ENCODE measurements at places on chromosomes 5 and 9.
A peak's percentile ranks its signal among the peaks of the same experiment; 100 is the strongest.

DNA sequence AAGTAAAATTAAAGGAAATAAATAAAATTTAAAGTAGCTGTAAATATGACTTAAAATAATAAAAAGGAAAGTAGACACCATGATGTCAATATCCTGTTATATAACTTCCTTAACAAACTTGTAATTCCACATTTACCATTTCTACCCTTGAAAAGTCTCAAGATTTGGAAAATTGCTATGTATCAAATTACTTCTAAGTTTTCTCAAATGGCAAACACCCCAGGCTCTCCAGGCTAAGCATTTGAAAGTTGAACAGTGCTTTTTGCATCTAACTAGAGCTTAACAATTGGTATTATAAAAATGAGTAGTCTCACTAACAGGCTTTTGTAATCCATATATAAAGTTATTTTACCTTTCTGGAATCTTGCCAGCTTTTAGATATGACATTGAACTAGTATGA is 41.5 kb upstream of the MACIR start:
- DNase-seq = no peak

- peak; percentile 46 for DNase-seq
These were observed 7.6 kb downstream of the CRAT start for GRCh38 chr9:129102791-129103594.

GRCh38 chr9:32128546-32128945 is 255.9 kb upstream of the ACO1 start:
- no peak for DNase-seq

DNA sequence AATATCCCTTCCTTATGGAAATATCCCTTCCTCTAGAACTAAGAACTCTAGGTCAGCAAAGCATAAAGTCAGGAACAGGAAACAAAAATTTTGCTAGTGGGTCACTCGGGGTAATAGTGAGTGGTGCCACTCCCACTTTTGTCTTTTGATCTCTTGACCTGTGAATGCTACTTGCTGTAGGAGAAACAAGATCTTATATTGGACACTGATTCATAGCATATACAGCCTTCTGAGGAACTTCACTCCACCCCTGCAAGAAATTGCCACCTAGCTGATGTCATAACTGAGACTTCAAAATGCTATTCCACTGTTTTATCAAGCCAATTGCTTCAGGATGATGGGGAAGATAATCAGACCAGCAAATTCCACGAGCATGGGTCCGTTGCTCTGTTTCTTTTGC is 53.3 kb upstream of the PRSS3 start:
- no peak for DNase-seq

DNA sequence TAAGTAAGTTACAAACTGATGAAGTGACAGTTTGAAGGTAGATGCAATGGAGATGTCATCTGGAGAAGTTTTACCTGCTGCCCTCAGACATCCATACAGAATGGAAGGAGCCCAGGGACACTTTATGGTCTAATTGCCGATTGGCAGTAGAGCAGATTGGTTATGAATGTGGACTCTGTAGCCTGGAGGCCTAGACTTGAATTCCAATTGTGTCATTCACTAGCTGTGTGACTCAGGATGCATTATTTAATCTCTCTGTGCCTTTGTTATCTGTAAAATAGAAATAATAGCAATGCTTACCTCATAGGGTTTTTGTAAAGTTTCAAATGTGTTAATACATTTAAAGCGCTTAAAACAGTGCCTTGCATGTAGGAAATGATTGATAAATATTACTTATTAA is 5.2 kb upstream of the TCERG1 start:
- DNase-seq = no peak

DNA sequence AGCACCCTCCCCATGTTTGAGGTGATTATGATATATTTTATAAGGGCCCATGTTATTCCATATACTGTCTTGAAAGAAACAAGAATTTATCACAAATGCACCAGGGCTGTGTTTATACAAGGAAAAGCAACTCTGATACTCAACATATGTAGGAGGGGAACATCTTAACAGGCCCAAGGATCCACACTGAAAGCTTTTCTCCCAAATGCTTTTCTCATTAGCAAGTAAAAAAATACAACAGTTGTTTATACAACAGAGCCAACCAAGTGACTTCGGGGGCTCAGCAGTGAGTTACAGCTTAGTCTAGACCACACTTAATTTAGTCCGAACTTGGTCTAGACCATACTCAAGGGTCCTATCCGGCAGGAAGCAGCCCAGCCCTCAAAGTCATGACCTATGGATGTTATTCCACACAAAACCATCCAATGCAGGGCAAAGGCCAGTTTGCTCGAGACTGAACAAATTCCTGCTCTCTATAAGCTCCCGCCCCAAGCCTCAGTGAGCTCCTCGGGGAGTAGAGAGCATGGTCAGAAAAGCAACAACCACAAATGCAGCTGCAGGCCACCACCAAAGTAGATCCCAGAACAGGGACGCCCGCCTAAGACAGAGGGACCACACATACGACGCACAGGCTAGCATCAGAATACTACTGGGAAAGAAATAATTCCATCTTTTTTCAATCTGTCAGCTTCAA is 6.8 kb downstream of the GZMK start:
- DNase-seq = no peak

DNA sequence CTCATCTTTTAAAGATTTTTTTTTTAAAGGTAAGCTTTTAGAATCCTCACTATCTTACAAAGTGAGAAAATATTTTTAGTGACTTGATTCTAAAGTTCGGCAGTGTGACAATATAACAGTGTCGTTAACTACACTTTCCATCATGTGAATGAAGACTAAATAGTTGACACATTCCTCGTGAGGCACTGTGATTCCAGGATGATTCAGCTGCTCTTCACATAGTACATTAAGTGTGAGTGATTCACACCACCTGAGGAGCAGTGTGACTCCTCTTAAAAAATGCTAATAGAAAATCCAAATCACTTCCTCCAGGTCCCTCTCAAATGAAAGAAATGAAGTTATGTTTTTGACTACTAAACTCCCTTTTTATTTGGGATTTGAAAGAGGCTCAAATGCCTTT is 589.5 kb downstream of the GABRG2 start:
- peak; percentile 4 for DNase-seq

DNA sequence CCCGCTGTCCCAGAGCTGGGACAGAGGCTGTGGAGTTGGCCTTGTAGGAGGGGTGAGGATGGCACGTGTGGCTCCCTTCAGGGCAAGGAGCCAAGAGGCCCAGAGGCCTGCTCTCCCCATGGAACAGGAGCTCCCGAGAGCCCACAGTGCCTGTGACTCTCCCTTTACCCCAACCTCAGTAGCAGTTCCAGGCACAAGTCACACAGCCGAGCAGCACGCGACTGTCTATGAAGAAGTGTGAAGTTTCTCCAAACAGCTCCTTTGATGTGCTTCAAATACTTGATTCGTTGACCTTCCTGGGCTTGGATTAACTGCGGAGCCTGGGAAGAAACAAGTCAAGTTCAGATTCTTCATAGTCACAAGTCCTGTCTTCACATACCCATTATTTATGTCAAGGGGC is 208.7 kb downstream of the IRX2 start:
- no peak for DNase-seq

DNA sequence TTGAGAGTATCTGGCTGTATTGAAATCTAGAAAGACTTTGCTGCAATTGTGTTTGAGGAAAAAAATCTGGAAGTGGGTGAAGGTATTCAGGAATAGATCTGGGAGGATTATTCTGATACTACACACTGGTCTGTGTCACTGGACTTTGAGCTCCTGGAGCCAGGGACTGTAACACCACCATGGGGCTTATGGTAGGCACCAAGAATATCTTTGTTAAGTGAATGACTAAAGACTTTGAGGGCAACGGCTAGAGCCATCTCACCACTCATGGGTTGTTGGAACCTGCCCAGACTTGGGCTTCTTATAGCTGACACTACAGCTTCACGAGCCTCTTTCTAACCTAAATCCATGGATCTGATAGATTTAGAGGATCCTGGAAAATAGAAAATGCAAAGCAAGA is 10.2 kb downstream of the NFX1 start:
- no peak for DNase-seq

DNA sequence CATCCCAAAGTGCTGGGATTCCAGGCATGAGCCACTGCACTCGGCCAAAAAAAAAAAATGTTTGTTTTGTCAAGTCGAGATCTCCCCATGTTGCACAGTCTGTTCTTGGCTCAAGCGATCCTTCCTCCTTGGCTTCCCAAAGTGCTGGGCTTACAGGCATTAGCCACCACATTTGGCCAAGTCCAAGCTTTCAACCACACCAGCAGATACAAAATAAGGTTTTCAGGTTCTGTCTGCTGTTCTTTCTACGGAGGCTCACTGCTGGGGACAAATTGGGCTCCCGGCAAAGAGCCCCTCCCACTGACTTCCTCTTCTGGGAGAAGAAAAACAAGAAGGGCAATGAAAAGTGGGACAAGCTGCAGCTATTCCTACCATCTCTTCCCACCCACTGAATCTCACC is 37.6 kb upstream of the GGTA1 start:
- DNase-seq = no peak

GRCh38 chr5:176621661-176622079 is 8.7 kb downstream of the SNCB start:
- peak; percentile 39 for DNase-seq

DNA sequence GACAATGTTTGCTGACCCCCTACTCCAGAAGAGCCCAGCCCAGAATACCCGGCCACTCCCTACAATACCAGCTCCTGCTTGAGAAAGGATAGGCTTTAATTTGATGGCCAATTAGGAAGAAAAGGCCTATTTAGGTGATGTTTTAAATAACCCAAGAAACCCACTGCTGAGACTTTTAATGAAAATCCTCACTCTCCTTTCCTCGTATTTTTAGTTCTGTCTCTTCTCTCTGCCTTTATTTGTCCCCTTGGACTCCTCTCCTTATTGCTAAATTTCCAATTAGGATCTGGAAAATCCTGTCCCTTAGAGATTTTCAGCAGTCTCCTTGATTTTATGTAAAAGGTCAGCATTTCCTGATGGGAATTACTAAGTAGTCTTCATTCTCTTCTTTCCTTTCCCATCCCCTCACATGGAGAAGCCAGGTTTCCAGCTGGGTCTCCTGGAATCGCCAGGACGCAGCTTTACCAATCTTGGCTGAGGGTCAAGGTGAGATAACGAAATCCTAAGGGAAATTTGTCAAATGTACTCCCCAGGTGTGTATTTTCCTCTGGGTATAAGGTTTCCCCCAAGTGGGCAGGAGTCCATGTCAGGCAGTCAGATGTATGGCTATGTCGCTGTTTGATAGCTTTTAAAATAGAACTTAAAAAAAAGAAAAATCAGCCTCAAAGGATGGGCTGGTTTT is 11.7 kb downstream of the STC2 start:
- no peak for DNase-seq

- no peak for DNase-seq
These were observed 639.2 kb downstream of the NR2F1-AS1 start for GRCh38 chr5:92941806-92942205.

- DNase-seq = no peak
These were observed 61.9 kb upstream of the ITGA1 start for GRCh38 chr5:52725808-52726207.

GRCh38 chr5:131999441-132000240 is 11.8 kb downstream of the ACSL6 start:
- DNase-seq = no peak

- no peak for DNase-seq
These were observed 235.2 kb downstream of the PLK2 start for GRCh38 chr5:58224661-58225060.

DNA sequence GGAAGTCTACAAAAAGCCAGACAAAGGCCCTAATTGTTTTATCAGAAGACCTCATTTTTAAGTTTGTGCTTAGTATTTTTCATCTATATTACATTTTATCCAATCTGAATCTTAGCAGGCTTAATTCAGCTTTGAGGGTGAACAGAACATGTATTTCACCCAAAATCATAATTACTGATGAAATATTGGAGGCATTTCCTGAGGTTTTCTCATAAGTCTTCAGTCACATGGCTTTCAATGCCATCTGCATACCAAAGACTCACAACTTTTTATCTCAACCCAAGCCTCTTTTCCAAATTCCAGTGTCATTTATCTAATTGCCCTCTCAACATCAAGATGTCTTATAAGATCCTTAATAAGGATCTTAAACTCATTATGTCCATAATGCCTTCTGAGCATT is 150.8 kb downstream of the TTC39B start:
- DNase-seq = no peak

- DNase-seq = no peak
These were observed 227.8 kb downstream of the ICE1 start for GRCh38 chr5:5650242-5650641.

- no peak for DNase-seq
These were observed 49.2 kb upstream of the RPL26L1 start for GRCh38 chr5:172909931-172910502.

- DNase-seq = no peak
These were observed 10.6 kb upstream of the IGFBPL1 start for GRCh38 chr9:38434853-38435252.

DNA sequence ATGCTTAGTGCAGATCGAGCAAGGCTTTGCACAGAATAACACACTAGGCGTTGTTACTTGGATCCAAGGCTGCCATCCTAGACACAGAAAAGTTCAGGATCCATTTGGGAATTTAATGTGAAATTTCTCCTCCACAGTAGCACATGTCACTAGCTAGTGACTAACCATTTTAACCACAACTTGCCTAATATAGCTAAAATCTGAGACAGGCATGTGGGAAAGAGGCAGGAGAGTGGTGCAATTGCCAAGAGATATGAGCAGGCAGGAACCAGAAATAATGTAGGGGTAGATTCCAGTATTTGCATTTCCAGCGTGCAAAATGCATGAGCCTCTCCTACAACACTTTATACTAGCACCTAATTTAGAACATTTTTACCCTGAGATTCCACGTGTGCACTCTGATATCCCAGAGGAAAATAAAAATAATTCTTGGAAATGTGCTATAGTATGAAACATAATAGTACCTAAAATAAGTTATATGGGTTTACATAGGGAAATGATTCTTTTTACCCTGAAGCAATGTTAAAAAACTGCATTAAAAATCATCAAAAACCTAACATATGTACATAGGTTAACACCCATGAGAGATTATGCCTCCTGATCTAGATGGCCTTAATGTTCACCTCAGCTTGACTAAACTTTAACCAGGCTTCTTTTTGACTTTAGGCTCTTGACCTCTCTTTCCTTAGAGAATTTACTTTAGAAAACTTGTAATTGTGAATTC is 1230.6 kb upstream of the NUDT12 start:
- peak; percentile 6 for DNase-seq

- DNase-seq = no peak
These were observed 131.8 kb downstream of the ADAMTSL1 start for GRCh38 chr9:18605766-18606180.

GRCh38 chr9:92187989-92188714 is 72.9 kb upstream of the SPTLC1 start:
- no peak for DNase-seq

DNA sequence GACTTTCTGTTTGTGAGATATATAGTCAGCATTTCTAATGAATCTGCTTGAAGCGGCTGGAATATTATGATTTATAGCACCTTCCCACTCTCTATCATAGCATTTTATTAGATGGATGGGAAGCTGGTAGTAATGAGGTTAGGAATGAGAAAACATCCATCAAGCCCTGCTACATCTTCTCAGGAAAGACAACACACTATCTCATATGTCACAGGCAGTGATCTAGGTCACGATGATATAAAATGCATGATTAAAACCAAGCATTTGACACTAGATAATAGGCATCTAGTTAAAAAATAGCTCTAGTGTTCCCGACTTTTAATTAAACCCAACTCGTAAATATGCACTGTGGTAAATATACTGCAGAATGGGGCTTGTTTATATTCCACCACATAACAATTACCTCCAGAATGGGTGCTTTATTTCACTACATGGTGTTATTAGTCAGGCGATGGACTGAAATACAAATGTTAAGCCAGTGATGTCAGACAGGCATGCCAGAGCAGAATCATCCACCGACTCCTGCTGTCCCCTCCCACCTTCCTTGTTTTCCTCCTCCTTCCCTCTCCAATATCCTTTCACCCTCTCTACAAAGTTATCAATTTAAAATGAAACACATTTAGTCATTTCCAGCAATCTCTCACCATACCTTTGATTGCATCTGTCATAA is 286.8 kb downstream of the SPATA31D1 start:
- no peak for DNase-seq

Data from urothelium cell line (cell line).